Fibroblast of gingiva (primary cell): ENCODE measurements at places on chromosomes 12 and 14.

- DNase-seq, result no peak
Observed at GRCh38 chr12:6861391-6861790, 5.9 kb upstream of the TPI1 start.

GRCh38 chr12:46224386-46224785, 44.5 kb downstream of the SLC38A1 start:
- DNase-seq, result peak; percentile 96

GRCh38 chr12:9027161-9028059, 38.1 kb downstream of the KLRG1 start:
- DNase-seq, result no peak

DNA sequence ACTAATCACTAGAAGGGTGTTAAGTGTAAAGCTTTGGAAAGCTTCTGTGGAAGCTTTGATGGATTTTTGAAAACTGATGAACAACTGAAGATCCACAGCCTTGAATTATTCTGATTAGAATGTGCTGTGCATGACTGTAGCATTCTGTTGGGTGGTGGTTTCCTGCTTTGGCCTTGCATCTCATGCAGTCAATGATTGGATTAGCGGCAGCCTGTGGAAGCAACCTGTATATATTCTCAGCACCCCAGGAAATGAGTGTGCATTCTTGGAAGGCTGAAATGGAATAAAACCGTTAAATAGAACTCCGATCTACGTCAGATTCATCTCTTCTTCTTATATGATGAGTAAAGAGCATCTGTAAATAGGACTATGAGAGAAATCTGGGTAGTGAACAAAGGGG, 120.2 kb downstream of the SLC16A7 start:
- DNase-seq, result no peak

DNA sequence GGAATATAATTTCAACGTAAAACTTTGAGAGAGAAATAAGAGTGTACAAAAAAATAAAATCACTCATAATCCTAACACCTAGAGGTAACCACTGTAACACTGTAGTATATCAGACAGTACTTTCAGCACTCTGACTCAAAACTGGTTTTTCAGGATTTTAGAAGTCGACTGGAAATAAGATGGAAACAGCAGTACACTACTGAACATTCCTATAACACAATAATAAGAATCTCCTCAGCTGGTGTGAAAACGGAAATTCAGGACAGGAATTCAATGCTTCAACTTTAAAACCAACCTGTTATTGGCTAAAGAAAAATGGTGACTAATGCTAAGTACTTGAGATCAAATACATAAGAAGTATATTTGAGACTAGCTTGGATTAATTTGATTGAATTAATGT, 12.3 kb upstream of the PITPNM2 start:
- DNase-seq, result no peak
